ENCODE measurements at places on chromosomes 6 and 20. TPM values are rescaled to one million over a fixed set of nuclear protein-coding genes. Genes with fewer than 3 reads are reported as not detected.

VWA7 gene
- 10.2 TPM for polyA plus RNA-seq

MMP24 gene
- 10.7 TPM for polyA plus RNA-seq

CST4 gene
- not detected for polyA plus RNA-seq

IMPG1 gene
- polyA plus RNA-seq = 0.69 TPM

ADGB gene
- polyA plus RNA-seq = not detected

NRSN1 gene
- polyA plus RNA-seq = not detected

TMEM170B gene
- 2.7 TPM for polyA plus RNA-seq

LY6G6C gene
- polyA plus RNA-seq = not detected

DEF6 gene
- 2.7 TPM for polyA plus RNA-seq

HLA-DQB2 gene
- polyA plus RNA-seq = 1.7 TPM

CD24 gene
- 980 TPM for polyA plus RNA-seq

FHL5 gene
- 4.3 TPM for polyA plus RNA-seq

UST gene
- 3.2 TPM for polyA plus RNA-seq

- no peak for DNase-seq
- no peak overlapping the region for H3K27ac ChIP-seq
- no peaks in the 10 kb centered on the region for H3K36me3 ChIP-seq
Observed at GRCh38 chr6:97085772-97086171, 161.2 kb downstream of the KLHL32 start.

DNA sequence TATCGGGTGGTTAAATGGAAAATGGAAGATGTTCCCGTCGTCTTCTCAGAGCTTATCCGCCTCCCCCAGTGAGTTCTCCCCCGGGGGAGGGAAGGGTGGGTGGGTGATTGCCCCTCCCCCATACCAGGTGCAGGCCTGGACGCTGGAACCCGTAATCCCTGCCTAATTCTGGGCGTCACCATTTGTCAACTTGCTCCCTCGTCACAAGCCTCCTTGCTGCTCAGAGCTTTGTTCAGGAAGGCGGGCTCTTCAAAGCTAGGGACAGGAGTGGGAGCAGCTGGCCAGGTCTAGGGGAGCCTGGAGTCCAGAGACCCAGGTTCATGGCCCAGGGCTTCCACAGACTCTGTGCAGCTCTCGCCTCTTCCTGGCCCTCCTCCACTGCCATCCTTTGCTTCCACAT, 25.6 kb downstream of the CDH22 start:
- H3K36me3 ChIP-seq = no peaks in the 10 kb centered on the region
- DNase-seq = peak; percentile 8
- no peak overlapping the region for H3K27ac ChIP-seq

DNA sequence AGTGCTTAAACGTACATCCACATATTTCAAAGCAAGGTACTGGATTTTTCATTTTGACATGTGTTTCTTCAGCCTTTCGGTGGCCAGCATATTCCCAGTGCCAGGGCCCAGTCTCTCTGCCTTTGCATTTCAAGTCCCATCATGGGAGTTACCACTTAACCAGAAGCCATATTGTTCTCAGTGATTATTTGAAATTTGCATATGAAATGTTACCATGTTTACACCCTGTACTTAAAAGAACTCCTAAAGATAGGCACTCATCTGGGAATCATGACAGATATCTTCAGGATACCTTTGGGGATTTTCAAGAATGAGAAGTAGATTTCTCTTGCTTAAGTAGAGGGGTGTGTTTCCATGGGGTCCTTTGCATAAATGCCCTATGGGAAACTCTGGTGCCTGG, 367.5 kb downstream of the NRN1 start:
- H3K27ac ChIP-seq = no peak overlapping the region
- DNase-seq = no peak
- no peaks in the 10 kb centered on the region for H3K36me3 ChIP-seq
- H3K27me3 ChIP-seq = no peaks in the 10 kb centered on the region
- H3K4me3 ChIP-seq = no peak overlapping the region

GRCh38 chr20:41452226-41452625, 85.6 kb upstream of the EMILIN3 start:
- no peaks in the 10 kb centered on the region for H3K4me1 ChIP-seq
- H3K4me3 ChIP-seq = no peak overlapping the region
- H3K36me3 ChIP-seq = peaks cover 13% of the 10 kb centered on the region
- H3K27ac ChIP-seq = no peak overlapping the region
- DNase-seq = no peak

DNA sequence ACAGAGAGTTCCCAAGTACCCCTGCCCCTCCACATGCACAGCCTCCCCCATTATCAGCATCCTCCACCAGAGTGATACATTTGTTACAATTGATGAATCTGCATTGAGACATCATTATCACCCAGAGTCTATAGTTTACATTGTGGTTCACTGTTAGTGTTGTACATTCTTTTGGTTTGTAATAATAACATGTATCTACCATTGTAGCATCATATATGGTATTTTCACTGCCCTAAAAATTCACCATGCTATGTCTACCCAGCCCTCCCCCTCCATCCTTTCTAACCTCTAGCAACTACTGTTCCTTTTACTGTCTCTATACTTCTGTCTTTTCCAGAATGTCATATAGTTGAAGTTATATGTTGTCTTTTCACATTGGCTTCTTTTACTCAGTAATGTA, 273.9 kb upstream of the RNF217 start:
- H3K36me3 ChIP-seq = no peaks in the 10 kb centered on the region
- no peak overlapping the region for H3K27ac ChIP-seq
- no peaks in the 10 kb centered on the region for H3K27me3 ChIP-seq
- H3K4me3 ChIP-seq = no peak overlapping the region
- no peak for DNase-seq
- no peaks in the 10 kb centered on the region for H3K4me1 ChIP-seq

DNA sequence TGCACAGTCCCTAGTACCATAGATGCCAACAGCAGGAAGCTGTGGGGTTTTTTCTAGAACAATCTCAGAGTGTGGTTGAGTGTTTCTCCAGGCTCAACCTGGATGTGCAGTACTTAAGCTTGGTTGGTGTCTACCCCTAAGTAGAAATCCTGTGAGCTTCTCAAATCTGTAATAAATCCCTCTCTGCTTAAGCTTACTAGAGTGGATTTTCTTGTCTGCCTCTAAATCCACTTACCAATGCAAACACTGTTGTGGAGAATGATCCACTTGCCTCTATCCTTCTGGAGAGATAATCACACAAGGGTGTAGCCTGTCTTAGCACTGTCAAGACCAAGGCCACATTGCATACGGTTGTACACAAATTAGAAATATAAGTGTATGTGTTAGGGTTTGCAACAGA, 43.3 kb upstream of the CLIC5 start:
- H3K4me3 ChIP-seq = no peak overlapping the region
- no peak overlapping the region for H3K27ac ChIP-seq
- H3K36me3 ChIP-seq = no peaks in the 10 kb centered on the region
- DNase-seq = no peak

GRCh38 chr20:4815628-4816027, 93.9 kb downstream of the PRND start:
- H3K27me3 ChIP-seq = no peaks in the 10 kb centered on the region
- H3K4me1 ChIP-seq = peaks cover 3% of the 10 kb centered on the region
- no peak overlapping the region for H3K27ac ChIP-seq

- H3K27me3 ChIP-seq = no peaks in the 10 kb centered on the region
- DNase-seq = no peak
- H3K4me3 ChIP-seq = no peak overlapping the region
- no peaks in the 10 kb centered on the region for H3K36me3 ChIP-seq
- H3K27ac ChIP-seq = no peak overlapping the region
- no peaks in the 10 kb centered on the region for H3K4me1 ChIP-seq
Observed at GRCh38 chr6:142318714-142319113, 16.9 kb downstream of the ADGRG6 start.

- no peaks in the 10 kb centered on the region for H3K4me1 ChIP-seq
- H3K27ac ChIP-seq = no peak overlapping the region
- no peaks in the 10 kb centered on the region for H3K36me3 ChIP-seq
- H3K4me3 ChIP-seq = no peak overlapping the region
- no peaks in the 10 kb centered on the region for H3K27me3 ChIP-seq
- peak; percentile 74 for DNase-seq
Observed at GRCh38 chr20:58133020-58133808, 95.2 kb downstream of the ANKRD60 start.

DNA sequence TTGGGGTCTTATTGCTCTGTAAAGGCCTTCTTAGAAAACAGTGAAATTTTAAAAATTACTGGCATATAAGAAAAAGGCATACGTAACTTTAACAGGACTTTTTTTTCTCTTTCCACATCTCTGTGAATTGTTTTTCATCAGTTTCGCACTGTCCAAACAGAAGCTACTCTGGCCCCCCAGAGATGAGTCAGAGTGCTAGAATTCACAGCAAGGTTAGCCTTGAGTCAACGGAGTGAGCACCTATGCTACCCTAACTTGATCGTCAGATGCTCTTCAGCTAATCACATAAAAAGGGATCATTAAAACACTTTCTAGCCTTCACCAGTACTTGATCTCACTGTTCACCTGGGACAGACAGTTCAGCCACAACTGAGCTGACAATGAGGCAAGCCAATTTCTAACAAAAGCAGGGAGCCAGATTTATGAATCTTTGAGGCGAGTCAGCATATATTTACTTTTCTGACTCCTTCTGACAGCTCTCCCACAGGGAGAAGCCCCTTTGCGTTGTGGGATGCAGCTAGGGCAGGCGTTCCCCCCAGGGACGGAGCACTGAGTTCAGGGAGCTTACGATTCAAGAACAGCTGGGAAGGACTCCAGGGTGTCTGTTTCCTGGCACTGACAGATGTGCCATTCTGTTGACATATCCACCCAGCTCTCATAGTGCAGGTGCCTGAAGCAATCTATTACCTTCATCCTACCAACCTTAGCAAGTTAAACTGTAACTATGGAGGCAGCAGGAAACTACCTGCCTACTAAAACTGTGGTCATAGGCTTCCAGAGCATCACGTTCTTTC, 46.4 kb upstream of the SPDEF start:
- H3K36me3 ChIP-seq = peaks cover 5% of the 10 kb centered on the region
- DNase-seq = no peak
- H3K4me1 ChIP-seq = no peaks in the 10 kb centered on the region
- H3K27me3 ChIP-seq = no peaks in the 10 kb centered on the region
- no peak overlapping the region for H3K4me3 ChIP-seq
- H3K27ac ChIP-seq = no peak overlapping the region

DNA sequence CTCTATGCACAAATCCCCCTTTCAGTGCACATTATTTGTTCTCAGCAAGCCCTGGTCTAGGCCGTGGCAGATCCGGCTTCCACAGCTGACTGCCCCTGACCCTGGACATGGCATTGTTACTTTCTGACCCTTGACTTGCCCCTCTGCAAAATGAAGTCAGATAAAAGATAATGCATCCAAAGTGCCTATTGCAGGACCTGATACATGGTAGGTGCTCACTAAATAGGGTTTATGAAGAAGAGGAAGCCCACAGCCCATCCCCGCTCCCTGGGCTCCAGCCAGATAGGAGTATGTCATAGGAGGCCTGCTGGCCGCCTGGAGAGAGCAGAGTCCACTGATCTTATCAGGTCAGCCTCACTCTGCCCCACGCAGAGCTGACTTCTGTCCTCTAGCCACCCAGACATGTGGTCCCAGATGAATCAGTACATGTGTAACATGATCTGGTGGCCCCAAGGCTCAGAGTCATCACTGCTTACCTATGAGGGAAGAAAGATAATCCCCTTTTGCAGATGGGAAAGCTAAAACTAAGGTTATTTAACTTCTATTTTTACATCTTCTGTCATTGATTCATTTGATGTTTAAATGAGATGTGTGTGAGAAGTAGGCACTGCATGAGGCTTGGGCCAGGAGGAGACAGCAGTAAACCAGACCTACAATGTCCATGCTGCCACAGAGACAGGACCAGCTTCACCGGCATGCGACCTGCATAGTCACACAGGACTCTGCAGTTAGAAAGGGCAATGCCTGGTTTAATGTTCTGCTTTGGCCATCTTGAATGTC, 20.4 kb downstream of the MAFB start:
- H3K27me3 ChIP-seq = no peaks in the 10 kb centered on the region
- DNase-seq = no peak
- no peak overlapping the region for H3K27ac ChIP-seq
- no peaks in the 10 kb centered on the region for H3K4me1 ChIP-seq

- no peaks in the 10 kb centered on the region for H3K4me1 ChIP-seq
- H3K36me3 ChIP-seq = no peaks in the 10 kb centered on the region
Observed at GRCh38 chr6:93163146-93163545, 256.2 kb downstream of the EPHA7 start.

DNA sequence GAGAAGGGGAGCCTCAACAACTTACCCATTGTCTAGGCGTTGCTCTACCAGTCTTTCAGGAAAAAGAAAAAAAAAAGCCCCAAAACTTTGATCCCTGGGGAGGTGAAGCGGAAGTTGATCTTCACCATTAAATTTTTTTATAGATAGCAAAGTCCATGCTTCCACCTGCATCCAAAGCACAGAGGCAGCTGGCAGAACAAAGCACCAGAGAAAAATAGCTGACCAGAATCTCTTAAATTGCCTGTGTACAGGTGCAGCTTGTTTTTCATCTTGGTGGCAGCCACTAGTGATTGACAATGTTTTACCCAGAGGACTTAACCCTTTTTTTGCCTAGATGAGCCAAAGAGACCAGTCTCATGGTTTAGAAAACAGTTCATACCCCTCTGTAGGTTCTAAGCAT, 86.0 kb downstream of the MYB start:
- H3K27ac ChIP-seq = no peak overlapping the region
- H3K4me3 ChIP-seq = no peak overlapping the region
- H3K27me3 ChIP-seq = no peaks in the 10 kb centered on the region
- no peak for DNase-seq
- no peaks in the 10 kb centered on the region for H3K4me1 ChIP-seq

GRCh38 chr6:134235937-134236751, 81.8 kb downstream of the SGK1 start:
- no peak overlapping the region for H3K4me3 ChIP-seq
- H3K27me3 ChIP-seq = no peaks in the 10 kb centered on the region
- no peaks in the 10 kb centered on the region for H3K36me3 ChIP-seq
- no peaks in the 10 kb centered on the region for H3K4me1 ChIP-seq
- no peak for DNase-seq
- H3K27ac ChIP-seq = no peak overlapping the region

DNA sequence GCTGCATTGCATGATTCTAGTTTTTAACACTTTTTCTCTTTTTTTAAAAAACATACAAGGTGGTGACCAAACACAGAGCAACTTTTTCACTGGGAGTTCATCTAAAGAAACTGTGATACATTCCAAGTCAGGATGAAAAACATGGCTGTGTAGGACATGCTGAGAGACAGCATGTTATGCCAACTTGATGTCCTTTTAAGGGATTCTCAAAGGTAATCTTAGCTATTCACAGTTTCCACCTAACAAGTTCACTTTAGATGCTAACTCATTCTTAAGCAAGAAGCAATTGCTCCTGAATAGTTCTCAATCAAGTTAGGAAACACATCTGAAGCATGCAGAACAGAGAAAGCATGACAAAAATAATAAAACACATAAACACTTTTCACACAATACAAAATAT, 3.3 kb downstream of the ASCC3 start:
- H3K27ac ChIP-seq = no peak overlapping the region
- H3K27me3 ChIP-seq = no peaks in the 10 kb centered on the region
- H3K36me3 ChIP-seq = no peaks in the 10 kb centered on the region
- peaks cover 5% of the 10 kb centered on the region for H3K4me1 ChIP-seq

GRCh38 chr6:90173262-90173925, 123.2 kb downstream of the BACH2 start:
- H3K27ac ChIP-seq = no peak overlapping the region
- no peaks in the 10 kb centered on the region for H3K27me3 ChIP-seq
- no peak overlapping the region for H3K4me3 ChIP-seq
- no peak for DNase-seq
- no peaks in the 10 kb centered on the region for H3K36me3 ChIP-seq

All from kidney (tissue), 22 donors.